ENCODE measurements at places on chromosomes 1 and 21. TPM values are rescaled to one million over a fixed set of nuclear protein-coding genes. Genes with fewer than 3 reads are reported as not detected.

The TAF1A gene
- 9.3 TPM for total RNA-seq

The AXDND1 gene
- 3.1 TPM for total RNA-seq

The CELA2B gene
- total RNA-seq = not detected

The LEFTY1 gene
- 0.10 TPM for total RNA-seq

DNA sequence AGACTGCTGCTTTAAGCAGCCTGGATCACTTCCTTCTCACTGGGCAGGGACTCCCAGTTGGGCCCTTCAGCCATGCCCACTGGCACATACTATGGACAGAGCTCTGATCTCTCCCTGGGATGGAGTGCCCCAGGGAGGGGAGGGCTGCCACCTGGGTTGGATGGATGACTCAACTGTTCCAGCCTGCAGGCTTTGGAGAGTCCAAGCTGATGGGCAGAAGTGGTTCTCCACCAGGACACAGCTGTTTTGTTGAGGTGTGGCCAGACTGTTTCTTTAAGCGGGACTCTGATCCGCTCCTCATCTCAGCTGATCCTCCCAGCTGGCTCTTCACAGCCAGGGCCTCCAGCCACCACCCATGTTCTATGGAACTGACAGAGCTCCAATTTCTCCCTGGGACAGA, 166.9 kb downstream of the MAGI3 start:
- DNase-seq = peak; percentile 68

DNA sequence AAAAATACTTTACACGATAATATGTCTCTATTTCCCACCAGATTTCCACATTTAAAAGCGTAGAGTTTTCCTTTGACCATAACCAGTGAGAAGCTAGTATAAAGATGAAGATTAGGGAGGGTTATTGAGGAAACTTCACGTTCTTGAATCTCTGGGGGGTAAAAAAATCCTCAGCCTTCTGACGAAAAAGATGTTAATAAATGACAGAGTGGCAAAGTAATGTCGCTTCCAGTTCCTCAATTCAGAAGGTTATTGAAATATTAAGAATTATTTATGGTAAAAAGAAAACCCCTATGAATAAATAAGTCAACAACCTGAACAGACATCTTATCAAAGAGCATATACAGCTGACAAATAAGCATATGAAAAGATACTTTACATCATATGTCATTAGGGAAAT, 241.0 kb downstream of the GPATCH2 start:
- DNase-seq = no peak

DNA sequence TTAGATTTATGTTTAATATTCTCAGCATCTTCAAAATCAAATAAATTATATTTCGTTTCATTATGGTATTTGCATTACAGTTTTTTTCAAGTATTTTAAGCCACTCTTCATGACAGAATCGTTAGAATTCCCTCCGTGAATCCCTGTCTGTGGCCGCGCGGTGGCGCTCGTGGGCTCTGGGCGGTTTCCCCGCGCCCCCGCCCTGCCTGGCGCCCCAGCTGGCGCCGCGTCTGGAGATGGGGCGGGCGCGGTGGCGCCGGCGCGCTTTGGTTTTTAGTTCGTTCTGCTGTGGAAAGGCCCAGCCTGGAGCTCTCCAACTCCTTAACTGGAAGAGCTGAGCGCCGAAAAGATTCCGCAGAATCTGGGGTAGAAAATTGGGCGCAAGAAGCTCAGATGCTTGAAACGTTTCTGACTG, 25.7 kb downstream of the PRMT2 start:
- DNase-seq = no peak

- no peak for DNase-seq
These were observed 31.9 kb downstream of the CYP4B1 start for GRCh38 chr1:46830665-46831322.

GRCh38 chr1:225508538-225509375, 80.9 kb upstream of the LBR start:
- DNase-seq = peak; percentile 98

- no peak for DNase-seq
These were observed 54.3 kb downstream of the NBPF6 start for GRCh38 chr1:108504447-108504846.

GRCh38 chr1:93692451-93692861, 10.8 kb upstream of the BCAR3 start:
- DNase-seq = peak; percentile 79

GRCh38 chr1:233389893-233390292, 62.4 kb downstream of the MAP3K21 start:
- DNase-seq = no peak

- DNase-seq = peak; percentile 97
These were observed 82.6 kb downstream of the EVA1C start for GRCh38 chr21:32494934-32495709.

GRCh38 chr1:111334169-111334568, 43.5 kb downstream of the CHIA start:
- DNase-seq = peak; percentile 50

DNA sequence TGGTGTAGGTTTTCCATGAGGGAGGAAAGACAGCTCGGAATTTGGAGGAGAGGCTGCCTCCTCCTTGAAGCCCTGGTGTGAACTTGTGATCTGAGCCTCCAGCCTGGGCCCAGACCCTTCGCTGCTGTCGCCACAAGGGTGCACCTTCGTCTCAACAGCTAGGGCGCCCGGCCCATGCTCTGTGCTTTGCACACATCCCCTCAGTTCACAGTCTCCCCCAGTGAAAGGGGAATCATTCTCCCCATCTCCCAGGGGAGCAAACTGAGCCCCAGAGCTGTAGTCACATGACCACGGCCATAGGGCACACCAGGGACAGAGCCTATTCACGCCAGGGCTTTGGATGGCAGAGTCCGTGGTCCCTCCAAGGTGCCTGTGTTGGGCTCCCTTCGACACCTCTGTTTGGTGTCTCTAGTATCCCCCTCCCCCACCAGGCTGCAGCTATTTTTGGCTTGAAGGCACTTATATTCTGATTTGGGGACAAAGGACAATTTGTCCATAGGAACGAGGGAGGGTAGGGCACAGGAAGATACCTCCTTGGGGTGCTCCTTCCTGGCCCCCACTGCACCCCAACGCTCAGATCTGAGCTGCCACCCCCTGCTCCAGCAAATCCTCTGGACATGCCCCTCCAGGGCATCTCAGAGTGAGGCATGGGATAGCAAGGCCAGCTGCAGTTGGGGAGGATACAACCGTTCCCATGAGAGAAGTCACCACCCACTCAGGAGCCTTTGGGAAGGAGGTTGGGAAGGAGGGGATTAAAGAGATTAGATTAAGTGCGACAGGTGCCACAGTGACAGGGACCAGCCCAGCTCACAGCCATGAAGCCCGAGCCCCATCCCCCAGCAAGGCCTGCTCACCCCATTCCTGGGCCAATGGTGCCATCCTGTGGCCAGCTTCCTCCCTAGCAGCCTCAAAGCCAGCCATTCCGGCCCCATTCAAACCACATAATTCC, 15.7 kb downstream of the MATN1 start:
- peak; percentile 63 for DNase-seq

- no peak for DNase-seq
These were observed 126.1 kb upstream of the HP1BP3 start for GRCh38 chr1:20913242-20913641.

- DNase-seq = no peak
These were observed at the start of gene SLC26A9 for GRCh38 chr1:205943245-205943644. Gene SLC26A9 (minus strand): TSS chr1:205943456. CDS start chr1:205935820, 7,636 bp downstream.

- no peak for DNase-seq
These were observed 26.4 kb upstream of the KAZN start for GRCh38 chr1:14571810-14572767.

GRCh38 chr1:24635195-24635843, 7.8 kb upstream of the SRRM1 start:
- DNase-seq = peak; percentile 74

- DNase-seq = no peak
These were observed 413.5 kb downstream of the NPHP4 start for GRCh38 chr1:5578690-5579089.

DNA sequence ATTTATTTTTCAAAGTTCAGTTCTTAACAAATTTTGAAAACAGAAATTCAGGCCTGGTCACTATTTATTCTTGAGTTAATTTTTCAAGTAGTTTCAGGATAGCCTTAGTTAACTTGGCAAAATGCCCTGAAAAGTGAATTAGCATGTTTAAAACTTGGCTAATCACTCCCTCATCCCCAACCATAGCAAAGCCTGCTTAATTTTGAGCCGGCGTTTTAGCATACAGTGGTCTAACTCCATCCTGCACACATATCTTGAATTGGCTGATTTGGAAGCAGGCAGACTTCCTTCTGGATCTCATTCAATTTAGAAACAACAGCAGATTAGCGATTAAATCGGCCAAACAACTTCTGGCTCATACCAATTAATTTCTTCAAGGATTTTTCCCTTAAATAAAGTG, 439.2 kb downstream of the PTBP2 start:
- DNase-seq = no peak

DNA sequence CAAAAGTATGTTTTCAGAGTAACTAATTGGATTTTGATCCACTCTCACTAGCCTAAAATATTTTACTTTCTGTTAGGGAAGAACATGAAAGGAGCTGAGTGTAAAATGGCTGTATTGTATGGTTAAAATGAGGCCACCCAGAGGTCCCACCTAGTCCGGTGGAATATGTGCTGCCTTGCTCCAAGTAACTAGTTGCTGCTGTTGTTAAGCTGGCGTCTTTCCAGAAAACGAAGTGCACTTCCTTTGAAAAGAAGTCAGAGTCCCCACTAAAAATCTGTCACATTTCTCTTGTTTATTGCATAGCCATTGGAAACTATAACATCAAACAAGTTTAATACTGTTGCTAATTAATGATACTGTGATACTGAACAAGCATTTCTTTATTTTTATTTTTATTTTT, 3.2 kb downstream of the SLC25A33 start:
- DNase-seq = peak; percentile 47
